ENCODE measurements at places on chromosomes 12 and 14. TPM values are rescaled to one million over a fixed set of nuclear protein-coding genes. Genes with fewer than 3 reads are reported as not detected.
A peak's percentile ranks its signal among the peaks of the same experiment; 100 is the strongest.

GRCh38 chr14:95529216-95529615 is 5.6 kb upstream of the GLRX5 start:
- no peak overlapping the region for H3K27ac ChIP-seq
- H3K4me3 ChIP-seq, result no peak overlapping the region

DNA sequence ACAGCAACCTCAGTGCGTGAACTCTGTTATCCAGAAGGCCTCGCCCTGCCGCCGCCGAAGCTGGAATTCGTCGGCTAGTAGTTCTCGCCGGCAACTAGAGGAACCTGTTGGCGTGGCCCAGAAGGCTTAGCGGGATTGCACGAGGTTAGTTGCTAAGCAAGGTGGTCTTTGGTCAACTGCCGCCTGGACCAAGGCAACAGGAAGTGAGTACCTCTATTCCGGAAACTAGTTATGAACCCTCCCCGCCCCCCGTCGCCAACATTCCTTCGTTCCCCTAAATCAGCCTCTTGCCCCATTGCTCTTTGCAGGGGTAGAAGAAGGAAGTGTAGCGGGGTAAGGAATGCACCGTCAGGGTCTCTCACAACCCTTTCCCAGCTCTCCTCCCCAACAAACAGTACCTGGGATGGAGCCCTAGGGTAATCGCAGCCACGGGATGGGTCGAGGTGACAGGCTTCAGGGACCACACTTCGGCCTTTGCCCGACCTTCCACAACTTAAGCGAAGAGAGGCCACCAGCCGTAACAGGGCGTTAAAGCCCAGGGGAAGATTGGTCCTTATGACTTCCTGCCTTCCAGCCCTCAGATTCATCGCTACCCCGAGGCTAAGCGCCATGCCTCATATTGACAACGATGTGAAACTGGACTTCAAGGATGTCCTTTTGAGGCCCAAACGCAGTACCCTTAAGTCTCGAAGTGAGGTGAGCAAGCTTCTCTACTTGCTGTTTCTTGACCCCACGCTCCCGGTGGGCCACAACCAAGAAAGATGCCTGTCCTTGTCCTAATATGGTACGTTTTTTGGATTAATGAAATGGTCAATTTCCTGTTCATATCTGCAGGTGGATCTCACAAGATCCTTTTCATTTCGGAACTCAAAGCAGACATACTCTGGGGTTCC is at the start of gene GMPR2:
Gene GMPR2, plus strand, starts transcription at position 285 of the 893 bp plus-strand sequence. Its CDS starts 325 bp downstream, at position 610.
- H3K36me3 ChIP-seq, result peaks cover 24% of the 10 kb centered on the region
- H3K27ac ChIP-seq, result peak within 1 kb of the TSS; percentile 82
- no peak for DNase-seq
- peak within 1 kb of the TSS; percentile 91 for H3K4me3 ChIP-seq

Gene PRICKLE1
- 12.2 TPM for total RNA-seq

Gene GUCY2C
- total RNA-seq, result 0.55 TPM

All from sigmoid colon (tissue), 7 donors.